Stimulated activated CD4-positive, alpha-beta T cell treated with anti-CD3 and anti-CD28 coated beads, Interleukin-15, amount 100 ng/mL, for 48 hours (primary cell): ENCODE measurements at places on chromosomes 12 and 14.

DNA sequence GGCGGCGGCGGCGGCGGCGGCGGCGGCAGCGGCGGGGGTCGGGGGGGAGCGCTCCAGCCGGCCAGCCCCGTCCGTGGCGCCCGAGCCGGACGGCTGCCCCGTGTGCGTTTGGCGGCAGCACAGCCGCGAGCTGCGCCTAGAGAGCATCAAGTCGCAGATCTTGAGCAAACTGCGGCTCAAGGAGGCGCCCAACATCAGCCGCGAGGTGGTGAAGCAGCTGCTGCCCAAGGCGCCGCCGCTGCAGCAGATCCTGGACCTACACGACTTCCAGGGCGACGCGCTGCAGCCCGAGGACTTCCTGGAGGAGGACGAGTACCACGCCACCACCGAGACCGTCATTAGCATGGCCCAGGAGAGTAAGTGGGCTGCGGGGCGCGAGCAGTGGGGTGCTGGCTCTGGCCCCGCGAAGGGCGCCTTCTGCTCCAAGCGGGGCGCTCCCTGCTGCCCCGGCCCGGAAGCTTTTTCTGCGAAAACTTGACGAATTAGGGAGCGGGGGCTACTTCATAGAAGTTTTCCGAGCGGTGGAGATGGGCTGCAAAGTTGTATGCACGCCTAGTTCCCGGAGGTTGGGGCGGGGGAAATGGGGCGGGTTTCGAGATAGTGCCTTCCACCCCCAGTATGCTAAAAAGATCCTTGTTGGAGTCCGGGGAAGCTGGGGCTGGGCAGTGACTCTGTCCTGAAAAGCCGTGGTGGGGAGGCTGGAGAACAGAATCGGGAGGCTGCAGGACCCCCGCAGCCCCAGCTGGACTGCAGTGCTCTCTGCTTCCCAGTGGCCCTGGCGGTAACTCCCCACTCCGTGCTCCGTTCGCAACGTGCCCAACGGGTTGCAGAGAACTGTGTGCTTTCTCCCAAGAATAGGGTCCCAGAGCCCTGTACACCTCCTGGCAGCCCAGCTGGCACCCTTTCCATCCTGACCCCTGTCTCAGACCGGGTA, 751 bp downstream of the GDF11 start:
- DNase-seq, result no peak

GRCh38 chr12:112878488-112878887, 28.3 kb upstream of the OAS1 start:
- no peak for DNase-seq

DNA sequence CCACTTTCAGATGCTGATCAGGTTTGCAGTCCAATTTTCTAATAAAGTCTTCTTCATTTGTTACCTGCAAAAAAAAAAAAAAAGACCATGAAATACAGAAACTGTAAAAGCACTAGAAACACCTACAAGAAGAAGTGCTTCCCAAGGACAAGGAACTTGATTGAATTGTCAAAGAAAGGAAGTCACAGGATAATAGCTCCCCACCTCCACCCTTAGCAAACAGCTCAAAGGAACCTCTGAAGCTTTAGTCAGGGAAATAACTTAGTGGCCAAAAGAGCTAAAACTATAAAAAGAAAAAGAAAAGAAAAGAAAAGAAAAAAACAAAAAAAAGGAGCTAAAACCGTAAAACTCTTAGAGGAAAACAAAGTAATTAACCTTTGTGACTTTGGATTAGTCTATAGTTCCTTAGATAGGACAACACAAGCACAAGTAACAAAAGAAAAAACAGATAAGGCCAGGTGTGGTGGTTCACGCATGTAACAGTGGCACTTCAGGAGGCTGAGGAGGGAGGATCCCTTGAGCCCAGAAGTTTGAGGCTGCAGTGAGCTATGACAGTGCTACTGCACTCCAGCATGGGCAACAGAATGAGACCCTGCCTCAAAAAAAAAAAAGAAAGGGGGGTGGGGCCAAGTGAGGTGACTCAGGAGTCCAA, 28.5 kb downstream of the ZFYVE1 start:
- no peak for DNase-seq

GRCh38 chr12:122349078-122349477, 73.4 kb downstream of the CLIP1 start:
- DNase-seq, result no peak

DNA sequence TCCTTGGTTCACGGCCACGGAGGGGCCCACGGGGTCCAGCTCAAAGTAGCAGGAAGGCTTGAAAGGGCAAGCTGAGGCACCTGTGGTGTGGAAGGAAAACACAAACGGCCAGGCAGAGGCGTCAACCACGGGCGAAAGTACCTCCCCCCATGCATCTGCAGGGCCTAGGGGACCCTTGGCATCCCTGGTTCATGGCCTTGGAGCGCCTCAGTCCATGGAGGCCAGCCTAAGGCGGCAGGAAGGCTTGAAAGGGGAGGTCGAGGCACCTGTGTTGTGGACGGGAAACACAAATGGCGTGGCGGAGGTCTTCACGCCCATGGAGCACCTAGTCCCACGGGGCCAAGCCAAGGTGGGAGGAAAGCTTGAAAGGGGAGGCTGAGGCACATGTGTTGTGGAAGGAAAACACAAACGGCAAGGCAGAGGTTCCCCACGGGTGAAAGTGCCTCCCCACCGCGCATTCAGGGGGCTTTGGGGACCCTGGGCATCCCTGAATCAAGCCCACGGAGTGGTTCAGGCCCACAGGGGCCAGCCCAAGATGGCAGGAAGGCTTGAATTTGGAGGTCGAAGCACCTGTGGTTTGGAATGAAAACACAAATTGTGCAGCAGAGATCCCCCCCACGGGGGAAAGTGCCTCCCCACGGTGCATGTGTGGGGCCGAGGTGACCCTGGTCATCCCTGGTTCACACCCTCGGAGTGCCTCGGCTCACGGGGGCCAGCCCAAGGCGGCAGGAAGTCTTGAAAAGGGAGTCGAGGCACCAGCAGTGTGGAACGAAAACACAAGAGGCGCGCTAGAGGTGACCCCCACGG, 380.8 kb downstream of the ALG10 start:
- DNase-seq, result no peak

DNA sequence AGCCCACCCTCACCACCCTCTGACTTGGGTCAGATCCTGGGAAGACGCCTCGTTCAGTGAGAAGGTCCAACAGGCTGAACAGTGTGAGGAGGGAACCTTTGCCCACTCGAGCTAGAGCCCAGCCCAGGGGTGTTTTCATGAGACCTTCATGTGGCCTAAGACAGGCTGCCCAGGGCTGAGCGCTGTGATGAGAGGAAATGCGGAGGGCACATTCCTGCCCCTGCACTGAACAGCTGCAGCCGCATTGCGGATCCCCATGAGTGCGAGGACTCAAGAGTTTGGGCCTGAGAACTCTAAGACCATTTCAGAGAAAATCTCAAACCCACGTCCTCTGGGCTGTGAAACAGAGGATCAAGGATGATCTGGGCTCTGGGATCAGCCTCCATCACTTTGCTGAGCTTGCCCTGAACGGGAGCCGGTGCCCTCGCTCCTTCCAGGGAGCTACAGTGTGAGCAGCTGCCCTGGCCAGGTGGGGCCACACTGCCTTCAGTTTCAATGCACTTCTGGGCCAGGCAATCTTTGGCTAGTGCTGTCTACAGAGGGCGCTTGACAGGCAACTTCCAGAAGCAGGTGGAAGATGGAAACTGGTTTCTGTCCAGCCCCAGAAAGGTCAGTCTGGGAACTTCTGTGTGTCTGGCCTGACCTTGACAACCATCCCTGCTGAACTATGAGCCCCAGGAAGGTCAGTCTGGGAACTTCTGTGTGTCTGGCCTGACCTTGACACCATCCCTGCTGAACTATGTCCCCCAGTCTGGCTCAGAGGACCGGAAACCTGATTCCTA, 43.5 kb upstream of the P2RX7 start:
- DNase-seq, result no peak

DNA sequence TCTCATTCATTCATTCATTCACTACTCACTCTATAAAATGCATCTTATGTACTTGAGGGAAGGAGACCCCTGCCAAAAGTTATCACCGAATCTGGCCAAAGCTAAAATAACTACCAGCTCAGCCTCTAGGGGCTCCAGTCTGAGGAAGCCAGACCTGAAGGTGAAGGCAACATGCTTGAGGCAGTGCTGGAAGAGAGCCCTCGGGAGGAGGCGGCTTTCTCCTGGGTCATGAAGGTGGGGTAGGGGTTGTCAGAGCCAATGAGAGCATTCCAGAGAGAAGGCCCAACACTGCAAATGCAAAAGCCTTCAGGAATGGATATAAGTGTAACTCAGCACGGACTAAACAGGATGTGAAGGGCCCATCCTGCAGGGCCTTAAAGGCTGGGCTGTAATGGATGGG, 62.4 kb downstream of the GSC start:
- no peak for DNase-seq

- DNase-seq, result no peak
These were observed 281.0 kb upstream of the RGS6 start for GRCh38 chr14:71651228-71651627.

- DNase-seq, result no peak
These were observed 98.7 kb upstream of the PLXNC1 start for GRCh38 chr12:94049718-94050117.

- no peak for DNase-seq
These were observed 417.0 kb downstream of the ATP23 start for GRCh38 chr12:58358369-58358768.

- no peak for DNase-seq
These were observed 90.2 kb downstream of the KSR2 start for GRCh38 chr12:117878605-117879004.

GRCh38 chr14:44768935-44769334, 192.8 kb downstream of the KLHL28 start:
- no peak for DNase-seq

DNA sequence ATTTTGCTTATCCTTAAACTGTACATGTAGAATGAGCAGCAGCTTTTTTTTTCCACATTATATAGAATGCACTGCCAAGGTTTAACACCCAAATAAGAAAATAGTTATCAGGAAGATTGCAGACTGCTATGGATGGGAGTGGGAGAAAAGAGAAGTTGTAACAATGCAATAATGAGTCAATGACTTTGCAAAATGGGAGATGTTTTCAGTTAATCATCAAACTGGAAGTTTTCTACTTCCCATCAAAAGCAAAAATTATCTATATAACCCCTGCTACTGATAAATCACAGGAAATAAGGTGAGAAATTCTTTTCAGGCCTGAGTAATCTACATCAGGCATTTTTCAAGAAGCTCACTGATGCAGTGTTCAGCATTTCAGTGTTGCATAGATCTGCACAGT, 309.1 kb downstream of the GXYLT1 start:
- no peak for DNase-seq

DNA sequence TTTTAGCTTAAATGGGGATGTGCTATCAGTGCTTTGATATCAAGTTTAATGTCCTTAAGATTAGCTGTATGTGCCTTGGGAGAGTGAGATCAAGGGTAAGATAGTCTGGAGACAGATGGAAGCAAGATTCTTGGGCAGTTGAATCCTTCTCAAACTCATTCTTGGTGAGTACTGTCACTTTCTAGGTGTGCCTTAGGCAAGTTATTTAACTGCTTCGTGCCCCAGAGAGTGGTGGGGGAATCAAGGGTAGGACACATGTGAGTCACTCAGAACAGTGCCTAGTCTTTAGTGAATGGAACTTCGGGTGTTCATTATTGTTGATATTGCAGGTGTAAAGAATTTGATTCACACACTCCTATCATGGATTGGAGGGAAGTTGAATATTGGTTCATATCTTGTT, 803.7 kb downstream of the DIO2 start:
- no peak for DNase-seq

DNA sequence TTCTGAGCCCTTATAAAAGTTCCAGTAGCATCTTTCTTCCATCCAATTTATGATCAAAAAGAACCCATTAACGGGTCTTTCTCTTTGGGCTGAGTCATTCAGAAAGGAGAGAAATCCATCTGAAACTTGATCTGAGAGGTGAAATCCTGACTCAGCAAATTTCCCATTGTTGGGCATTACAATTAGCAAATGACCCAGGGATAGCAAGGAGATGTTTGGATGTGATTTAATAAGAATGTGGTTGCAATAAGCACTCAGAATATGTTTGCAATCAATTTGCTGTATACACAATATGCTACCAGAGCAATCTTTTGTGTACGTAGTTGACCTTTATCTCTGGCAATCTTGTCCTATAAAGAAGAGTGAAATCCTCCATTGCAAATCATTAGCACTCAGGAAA, 122.7 kb downstream of the CCDC60 start:
- DNase-seq, result no peak

GRCh38 chr14:74675219-74675618, 37.7 kb downstream of the AREL1 start:
- no peak for DNase-seq

- DNase-seq, result no peak
These were observed 55.6 kb upstream of the CDKL1 start for GRCh38 chr14:50452296-50452695.

DNA sequence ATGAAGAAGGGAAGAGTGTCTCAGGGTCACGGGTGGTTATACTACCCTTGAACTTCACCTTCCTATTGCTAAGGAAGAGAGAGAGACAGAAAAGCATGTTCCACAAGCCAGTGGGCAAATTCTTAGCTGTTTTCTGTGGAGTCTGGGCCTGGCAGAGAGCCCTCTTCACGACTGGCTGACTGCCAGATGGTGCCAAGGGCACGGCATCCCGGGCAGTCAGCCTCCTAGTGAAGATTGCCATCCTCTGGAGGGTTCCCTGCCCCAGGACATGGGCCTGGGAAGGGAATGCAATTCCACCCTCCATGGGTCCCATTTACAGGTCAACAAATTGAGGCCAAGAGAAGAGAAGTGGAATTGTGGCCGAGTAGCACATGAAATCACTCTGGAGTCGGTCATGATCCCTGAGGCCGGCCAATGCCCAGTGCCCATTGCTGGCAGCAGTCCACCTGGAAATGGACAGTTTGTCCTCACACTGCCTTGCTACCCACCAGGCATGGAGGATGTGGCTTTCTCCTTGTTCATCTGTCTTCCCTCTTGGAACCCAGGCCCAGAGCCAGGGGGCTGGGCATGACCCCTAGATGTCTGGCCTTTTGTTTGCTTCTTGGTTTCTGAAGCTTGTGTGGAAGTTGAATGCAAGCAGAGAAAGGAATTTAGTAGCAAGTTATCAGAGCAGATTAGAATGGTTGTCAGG, 9.9 kb downstream of the TUNAR start:
- DNase-seq, result no peak

DNA sequence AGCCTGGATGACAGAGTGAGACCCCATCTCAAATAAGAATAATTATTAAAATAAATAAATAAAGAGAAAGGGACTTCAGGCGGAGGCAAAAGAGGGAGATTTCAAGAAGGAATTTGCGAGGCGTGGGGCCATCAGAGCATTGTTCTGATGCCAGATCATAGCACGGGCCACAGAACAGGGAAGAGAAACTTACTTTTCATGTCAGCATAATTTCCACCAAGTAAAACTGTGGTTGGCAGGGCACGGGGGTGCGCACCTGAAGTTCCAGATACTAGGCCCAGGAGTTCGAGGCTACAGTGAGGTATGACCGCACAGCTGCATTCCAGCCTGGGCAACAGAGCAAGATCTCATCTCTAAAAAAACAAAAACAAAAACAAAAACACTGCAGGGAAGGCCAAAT, 11.0 kb upstream of the PLBD1 start:
- no peak for DNase-seq

- DNase-seq, result no peak
These were observed 4.8 kb upstream of the AQP5 start for GRCh38 chr12:49956663-49957569.
